PC-9 (cell line): ENCODE measurements at places on chromosomes 16 and 17.

DNA sequence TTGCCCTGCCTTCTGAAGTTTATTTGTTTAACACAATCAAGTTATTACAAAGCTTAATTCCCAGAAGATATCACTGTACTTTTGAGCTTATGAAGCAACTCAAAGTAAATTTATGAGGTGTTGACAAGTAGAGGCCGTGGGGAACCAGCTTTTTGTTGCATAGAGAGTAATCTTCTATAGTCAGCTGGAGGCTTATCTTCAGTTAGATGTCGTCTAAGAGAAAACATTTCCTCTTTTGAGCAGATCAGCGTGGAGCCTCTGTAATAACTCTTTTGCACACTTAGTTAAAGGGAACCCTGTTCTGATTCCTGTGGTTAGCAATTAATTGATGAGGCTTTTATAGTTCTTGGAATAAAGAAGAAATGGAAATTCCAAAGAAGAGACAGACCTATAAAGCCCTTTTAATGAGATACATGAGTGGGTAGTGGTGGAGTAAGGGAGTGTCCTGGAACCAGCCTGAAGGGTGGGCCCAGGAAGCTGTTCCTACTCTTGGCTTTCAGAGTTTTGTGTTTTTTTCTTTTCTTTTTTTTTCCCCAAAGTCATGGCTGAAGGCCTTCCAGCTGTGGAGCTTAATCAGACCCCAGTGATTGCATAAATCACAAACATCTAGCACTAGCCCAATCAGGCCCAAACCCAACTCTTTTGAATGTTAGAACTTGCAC lies 28.9 kb upstream of the MAP3K14 start:
- DNase-seq: no peak
- H3K36me3 ChIP-seq: no peaks in the 10 kb centered on the region
- peaks cover 18% of the 10 kb centered on the region for H3K4me1 ChIP-seq
- H3K27me3 ChIP-seq: no peaks in the 10 kb centered on the region
- no peak overlapping the region for H3K4me3 ChIP-seq

DNA sequence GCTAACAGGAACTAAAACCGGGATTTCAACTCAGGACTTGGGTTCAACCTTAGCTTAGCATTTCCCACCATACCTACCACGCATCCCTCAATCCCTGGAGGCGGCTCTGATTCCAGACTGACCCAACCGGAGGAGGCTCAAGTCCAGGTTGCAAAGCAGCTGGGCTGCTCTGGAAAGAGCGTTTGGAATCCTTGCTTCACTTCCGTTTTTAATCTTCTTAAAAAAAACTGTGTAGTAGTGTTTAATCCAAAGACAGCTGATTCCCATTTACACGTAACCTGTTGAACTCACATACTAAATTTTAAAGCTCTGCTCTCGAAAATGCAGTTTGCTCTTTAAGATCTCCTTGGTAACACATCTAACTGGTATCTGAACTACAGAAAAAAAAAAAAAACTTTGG lies 50.0 kb downstream of the NXN start:
- no peak overlapping the region for H3K27ac ChIP-seq
- DNase-seq: no peak
- no peak overlapping the region for H3K4me3 ChIP-seq
- H3K27me3 ChIP-seq: no peaks in the 10 kb centered on the region
- no peaks in the 10 kb centered on the region for H3K36me3 ChIP-seq
- H3K4me1 ChIP-seq: peaks cover 74% of the 10 kb centered on the region

DNA sequence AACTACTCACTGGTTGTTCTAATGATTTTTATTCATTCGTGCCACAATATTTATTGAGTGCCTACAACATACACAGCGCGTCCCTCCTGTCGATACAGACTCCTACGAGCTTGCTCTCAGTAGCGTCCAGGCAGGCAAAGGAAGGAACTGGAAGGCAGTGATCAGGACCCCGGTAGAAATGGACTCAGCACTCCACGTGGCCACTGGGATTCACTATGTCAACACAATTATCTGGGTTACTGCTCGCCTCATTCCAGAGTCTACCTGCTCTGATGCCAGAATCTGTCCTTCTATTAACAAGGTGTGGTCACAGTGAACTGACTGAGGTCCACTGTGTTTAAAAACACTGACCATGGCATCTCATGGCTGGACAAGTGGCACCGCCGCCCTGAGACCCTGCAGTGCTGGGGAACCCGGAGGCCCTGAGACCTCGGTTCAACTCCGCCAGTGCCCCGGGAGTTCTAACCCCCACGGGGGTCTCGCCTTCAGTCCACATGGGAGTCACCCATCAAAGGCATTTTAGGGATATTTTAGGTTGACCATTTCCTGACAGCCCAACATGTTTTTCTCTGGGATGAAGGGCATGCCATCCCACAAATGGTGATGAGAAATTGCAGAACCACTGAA lies 71.4 kb downstream of the ZFHX3 start:
- no peaks in the 10 kb centered on the region for H3K27me3 ChIP-seq
- H3K4me1 ChIP-seq: no peaks in the 10 kb centered on the region
- no peaks in the 10 kb centered on the region for H3K36me3 ChIP-seq
- no peak overlapping the region for H3K4me3 ChIP-seq
- no peak for DNase-seq

DNA sequence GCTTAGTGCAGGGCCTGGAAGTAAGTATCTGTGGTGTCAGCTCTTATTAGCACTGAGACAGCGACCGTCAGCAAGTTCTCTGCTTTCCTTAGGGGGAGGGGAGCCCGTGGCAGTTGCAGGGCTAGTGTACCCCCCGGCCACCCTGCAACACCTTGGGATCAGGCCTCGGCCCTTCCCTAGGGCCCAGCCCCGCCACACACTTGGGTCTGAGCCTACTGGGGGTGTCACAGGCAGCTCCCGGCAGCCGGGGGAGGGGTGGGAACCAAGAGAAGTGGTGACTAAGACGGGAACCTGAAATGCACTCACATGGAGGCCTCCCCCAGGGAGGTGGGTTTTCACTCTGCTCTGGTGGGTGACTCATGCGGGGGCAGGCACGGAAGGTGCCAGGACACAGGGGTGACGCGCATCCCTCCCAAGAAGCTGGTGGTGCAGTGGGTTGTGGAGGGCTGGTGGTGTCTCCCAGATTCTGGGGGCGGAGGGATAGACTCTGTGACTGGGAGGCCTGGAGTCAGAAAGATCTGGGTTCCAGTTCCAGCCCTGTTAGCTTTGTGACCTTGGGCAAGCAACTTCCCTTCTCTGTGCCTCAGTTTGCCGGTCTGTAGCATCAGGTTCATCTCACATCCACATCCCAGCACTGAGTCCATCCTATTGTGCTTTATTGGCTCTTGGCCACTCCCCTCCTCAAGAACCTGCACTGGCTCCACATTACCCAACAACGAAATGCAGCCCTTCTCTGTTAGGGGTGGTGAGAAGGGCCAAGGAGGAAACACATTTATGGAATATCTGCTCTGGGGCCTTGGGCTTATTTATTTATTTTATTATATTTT lies 44.5 kb downstream of the LAT start:
- H3K4me3 ChIP-seq: no peak overlapping the region; the same call in 1 of the 2 replicates
- H3K4me1 ChIP-seq: 0 out of 2 replicates have a peak, but pooled peaks cover 6% of the 10 kb centered on the region

DNA sequence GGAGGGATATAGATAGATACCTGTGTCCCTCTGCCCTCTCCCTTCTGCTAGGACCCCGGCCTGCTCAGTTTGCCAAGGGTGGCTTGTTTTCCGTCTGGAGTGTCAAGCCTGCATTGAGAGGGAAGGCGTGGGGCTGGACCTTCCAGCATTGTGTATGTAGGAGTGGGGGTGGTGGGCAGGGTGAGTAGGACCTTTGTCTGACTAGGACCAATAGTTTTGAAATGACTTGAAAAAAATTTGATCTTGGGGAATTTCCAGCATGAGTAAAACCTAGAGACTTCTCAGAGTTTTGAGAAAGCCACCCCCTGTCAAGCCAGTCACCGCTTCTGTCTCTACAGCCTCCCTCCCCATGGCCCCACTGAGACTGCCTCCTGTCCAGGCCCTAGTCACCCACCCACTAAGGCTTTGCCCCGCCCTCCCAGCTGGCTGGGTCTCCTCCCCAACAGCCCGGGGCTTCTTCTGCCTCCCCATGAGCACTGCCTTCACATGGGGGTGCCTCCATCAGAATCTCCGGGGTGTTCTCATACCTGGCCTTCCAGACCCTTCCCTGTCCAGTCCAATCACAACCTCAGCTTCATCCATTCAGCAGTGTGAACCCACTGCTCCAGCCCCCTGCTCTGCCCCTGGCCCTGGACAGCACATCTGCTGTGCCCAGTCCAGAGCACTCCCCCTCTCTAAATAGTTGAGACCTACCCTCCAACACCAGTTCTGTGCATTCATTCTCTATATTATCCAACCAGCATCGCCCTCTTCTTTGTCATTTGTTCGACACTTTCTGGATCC lies 207.0 kb downstream of the MSI2 start:
- H3K4me3 ChIP-seq: no peak overlapping the region
- no peak overlapping the region for H3K27ac ChIP-seq
- H3K4me1 ChIP-seq: peaks cover 9% of the 10 kb centered on the region; the same call in 1 of the 2 replicates
- peaks cover 38% of the 10 kb centered on the region for H3K27me3 ChIP-seq
- DNase-seq: no peak
- H3K36me3 ChIP-seq: no peaks in the 10 kb centered on the region

DNA sequence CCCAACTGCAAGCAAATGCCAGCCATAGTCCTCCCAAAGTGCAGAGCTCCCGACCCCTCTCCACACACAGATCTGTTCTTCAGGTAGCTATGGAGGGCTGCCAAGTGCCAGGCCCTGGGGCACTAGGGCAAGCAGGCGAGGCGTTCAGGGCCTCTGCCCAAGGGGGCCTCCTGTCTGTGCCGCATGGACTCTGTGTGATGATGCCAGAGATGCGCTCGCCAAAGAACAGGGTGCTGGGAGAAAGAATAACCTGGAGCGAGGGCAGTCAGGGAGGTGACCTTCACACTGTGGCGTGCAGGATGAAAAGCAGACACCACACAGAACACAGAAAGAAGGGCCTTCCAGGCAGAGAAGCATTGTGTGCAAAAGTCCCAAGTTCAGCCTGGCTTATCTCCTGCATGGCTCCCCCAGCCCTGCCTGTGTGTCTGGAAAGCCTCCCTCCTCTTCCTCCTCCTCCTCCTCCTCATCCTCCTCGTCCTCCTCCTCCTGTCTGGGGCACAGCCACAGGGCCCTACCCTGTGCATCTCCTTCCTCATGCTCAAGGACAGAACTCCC lies 44.2 kb downstream of the PEMT start:
- H3K4me3 ChIP-seq: no peak overlapping the region
- no peaks in the 10 kb centered on the region for H3K36me3 ChIP-seq
- no peak overlapping the region for H3K27ac ChIP-seq
- no peak for DNase-seq
- H3K4me1 ChIP-seq: no peaks in the 10 kb centered on the region
- no peaks in the 10 kb centered on the region for H3K27me3 ChIP-seq

DNA sequence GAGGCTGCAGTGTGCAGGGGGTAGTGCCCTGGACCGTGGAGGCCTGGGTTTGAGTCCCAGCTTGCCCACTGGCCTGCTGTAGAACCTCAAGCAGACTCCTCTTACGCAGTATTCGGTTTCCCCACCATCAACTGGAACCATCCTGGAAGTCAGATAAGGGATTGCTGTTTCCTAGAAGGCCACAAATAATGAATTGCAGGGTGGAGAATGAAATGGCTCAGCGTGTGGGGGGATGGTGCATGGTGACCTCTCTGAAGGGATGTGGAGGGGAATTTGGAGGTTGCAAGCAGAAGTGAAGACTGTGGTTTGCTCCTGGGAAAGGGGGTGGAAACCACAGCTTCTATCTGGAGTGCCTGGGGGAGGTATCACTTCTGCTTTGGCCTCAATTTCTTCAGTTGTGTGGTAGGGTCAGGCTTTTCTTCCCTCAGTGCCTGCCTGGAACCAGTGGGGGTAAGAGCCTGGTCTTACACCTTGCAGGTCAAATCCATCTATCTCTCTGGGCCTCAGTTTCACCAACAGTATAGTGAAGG lies 1.7 kb downstream of the ADGRG5 start:
- no peak overlapping the region for H3K27ac ChIP-seq
- no peaks in the 10 kb centered on the region for H3K36me3 ChIP-seq
- 0 out of 2 replicates have a peak, but pooled peaks cover 7% of the 10 kb centered on the region for H3K27me3 ChIP-seq
- H3K4me3 ChIP-seq: no peak overlapping the region
- no peaks in the 10 kb centered on the region for H3K4me1 ChIP-seq

DNA sequence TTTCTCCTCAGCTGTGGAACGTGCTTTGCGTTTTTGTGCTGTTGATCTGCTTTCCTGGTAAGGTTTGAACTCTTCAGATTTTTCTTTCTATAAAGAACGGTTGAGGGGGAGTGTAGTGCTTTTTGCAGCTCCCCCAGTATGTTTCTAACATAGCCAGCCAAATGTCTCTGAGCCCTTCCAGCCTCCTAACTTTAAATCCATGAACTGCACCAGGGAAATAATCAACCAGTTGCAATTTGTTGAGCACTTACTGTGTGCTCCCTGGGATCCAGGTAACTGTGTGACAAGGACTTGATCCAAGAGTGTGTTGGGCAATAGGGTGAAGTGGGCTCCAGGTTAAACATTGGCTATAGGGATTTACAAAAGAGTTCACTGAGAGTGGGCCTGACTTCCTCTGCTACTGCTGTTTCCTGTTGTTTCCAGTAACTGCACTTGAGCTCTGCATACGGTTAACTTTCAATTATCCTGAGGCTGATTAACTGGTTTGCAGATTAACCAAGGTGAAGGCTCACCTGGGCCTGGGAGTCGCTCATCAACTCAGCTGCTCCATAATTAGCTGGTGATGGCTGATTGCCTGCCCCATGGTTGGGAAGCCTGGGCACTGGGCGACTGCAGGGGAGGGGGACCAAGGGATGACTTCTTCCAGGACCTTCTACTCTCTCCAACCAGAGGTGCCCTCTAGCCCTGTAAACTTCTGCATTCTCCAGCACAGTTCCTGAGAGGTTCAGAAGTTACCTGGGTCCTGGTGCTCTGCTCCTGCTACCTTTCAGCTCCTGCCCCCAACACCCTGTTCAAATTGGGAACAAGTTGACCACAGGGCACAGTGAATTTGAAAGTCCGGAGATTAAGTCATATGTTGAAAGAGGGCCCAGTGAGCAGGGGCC lies 19.5 kb downstream of the HLF start:
- peaks cover 21% of the 10 kb centered on the region for H3K4me1 ChIP-seq
- no peaks in the 10 kb centered on the region for H3K27me3 ChIP-seq
- no peak overlapping the region for H3K4me3 ChIP-seq
- no peak for DNase-seq
- H3K27ac ChIP-seq: no peak overlapping the region

DNA sequence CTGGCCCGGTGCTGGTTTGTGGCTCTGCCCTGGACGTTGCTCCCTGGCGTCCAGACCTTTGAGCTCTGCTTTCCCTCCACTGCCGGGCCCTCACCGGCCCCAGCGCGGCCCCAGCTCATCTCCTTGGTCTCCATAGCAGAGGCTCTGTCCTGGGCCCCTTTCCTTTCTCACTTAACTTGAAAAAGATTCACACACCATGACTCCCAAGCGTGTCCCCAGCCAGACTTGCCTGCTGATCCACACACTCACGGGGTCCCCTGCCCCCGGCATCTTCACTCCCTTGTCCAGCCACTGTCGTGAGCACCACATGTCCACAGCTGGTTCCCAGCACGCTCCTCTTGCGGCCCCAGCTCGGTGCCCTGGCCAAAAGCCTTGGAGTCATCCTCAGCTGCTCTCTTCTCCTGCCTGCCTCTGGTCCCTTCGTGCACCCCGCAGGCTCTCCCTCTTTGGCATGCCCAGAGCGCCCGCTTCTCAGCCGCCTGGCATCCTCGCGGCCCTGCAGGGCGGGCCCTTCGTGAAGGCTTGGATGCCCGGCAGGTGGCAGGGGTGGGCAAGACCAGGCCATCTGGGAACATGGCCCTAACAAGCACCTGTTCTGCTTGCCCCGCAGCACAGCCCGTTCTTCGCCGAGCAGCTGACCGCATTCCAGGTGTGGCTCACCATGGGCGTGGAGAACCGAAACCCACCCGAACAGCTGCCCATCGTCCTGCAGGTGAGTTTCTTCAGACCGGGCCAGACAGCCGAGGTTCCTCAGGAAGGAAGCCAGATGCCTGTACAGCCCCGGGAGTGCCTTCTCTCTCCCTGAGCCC lies 145.6 kb upstream of the CHMP6 start:
- no peak for DNase-seq
- H3K4me1 ChIP-seq: no peaks in the 10 kb centered on the region
- no peaks in the 10 kb centered on the region for H3K36me3 ChIP-seq
- H3K27me3 ChIP-seq: no peaks in the 10 kb centered on the region
